Trophoblast cell (in vitro differentiated cells and primary cell): ENCODE measurements at places on chromosomes 2 and 18.
A peak's percentile ranks its signal among the peaks of the same experiment; 100 is the strongest.

- no peak for DNase-seq
Measured at GRCh38 chr2:164287056-164287455, 334.2 kb downstream of the GRB14 start.

DNA sequence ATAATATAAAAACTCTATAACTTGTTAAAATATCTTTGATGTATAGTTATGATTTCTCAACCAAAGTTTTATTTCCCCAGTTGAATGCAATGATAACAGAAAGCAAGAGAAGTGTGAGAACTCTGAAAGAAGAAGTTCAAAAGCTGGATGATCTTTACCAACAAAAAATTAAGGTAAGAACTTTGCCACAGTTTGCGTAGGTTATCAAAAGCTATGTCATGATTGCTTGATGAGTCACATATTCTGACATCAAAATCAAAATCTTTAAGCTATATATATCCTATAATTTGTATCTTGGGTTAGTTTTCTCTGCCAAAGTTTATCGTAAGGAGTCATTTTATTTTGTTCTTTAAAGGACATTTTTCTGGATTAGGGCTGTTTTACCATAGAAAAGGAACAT is 35.0 kb downstream of the NDC80 start:
- DNase-seq, result peak; percentile 68

GRCh38 chr2:236972491-236973342 is 113.0 kb upstream of the COPS8 start:
- peak; percentile 22 for DNase-seq

DNA sequence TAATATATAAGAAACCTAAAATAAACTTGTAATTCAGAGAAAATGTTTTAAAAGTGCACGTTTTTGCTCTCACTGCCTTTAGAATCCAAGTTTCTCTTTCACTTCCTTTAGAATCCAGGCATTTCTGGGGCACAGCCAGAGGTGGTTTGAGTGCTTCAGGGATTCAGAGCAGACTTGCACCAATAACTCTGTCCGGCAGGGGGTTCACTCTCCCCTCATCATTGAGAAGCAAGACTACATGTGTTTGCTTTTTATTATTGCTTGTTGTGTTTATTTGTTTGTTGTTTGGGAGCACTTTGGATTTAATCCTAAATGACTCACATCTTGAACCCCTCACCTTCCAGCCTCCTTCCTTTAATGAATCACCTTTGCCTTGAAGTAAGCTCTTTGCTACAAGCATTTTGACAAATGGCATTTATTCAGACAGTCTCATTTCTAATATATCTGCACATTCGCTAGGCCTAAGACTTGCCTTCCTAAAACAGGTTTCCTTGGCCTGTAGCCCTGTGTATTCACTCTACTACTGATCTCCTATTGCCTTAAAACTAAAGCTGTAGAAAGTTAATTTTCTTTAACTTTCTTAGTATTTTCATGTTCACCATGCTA is 233.5 kb upstream of the ATP5MC3 start:
- DNase-seq, result peak; percentile 58

- DNase-seq, result no peak
Measured at GRCh38 chr2:190984595-190984994, 29.4 kb downstream of the STAT1 start.

DNA sequence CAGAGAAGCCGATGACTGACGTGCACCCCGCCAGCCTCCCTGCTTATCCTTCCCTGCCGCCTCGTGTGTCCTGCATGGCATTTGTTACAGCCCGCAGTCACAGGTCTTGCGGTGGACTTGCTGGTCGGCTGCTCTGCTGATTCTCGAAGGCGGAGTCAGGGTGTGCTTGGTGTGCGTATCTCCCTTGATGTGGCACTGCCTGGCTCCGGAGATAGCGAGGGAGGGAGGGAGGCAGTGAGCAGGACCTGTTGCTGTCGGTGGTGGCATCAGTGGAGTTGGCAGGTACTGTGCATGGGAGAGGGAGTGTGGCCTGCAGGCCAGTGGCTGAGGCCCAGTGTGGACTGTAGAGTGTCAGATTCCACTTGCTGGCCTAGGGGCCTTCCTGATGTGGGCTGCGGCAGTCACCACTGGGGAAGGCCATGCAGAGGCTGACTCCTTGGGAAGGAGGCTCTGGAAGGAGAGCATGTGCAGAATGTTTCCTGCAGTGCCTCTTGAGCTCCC is 198.9 kb downstream of the AGAP1 start:
- no peak for DNase-seq

- peak; percentile 36 for DNase-seq
Measured at GRCh38 chr2:238425979-238426567, 654 bp upstream of the ASB1 start.

- DNase-seq, result peak; percentile 75
Measured at GRCh38 chr2:37643730-37644078, 27.7 kb downstream of the CDC42EP3 start.

GRCh38 chr2:207663870-207664545 is 38.8 kb upstream of the METTL21A start:
- DNase-seq, result no peak

- DNase-seq, result no peak
Measured at GRCh38 chr2:4549666-4550210, 846.4 kb downstream of the DCDC2C start.

DNA sequence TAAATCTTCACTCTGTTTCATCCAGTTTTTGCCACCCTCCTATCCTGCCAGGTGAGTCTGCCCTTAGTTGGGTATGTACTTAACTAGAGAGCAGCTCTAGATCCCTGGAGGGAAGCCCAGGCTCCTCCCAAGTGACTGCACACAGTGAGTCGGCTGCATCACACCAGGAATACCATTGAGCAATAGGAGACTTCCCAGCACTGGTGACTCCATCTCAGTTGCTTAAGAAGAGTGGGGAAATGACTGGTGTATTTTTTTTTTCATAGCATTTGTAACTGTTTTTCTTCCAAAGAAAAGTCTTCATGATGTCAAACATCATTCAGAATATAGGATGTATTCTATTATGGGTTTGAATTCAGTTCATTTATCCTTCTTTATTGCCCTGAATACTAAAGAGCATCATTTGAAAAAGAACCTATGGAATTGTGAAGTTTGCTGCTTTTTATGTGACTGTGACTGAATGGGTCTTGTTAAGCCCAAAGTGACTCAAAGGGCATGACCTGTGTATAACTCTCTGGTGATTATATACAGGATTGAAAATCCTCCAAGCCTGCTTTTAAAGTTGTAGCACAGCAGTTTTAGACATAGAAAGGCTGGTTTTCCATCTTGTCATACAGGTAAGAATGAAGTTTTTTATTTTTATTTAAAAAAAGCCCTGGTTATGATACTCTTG is 84.3 kb downstream of the MAP3K20 start:
- DNase-seq, result peak; percentile 96

GRCh38 chr18:75483662-75484061 is 56.2 kb upstream of the SMIM21 start:
- no peak for DNase-seq

DNA sequence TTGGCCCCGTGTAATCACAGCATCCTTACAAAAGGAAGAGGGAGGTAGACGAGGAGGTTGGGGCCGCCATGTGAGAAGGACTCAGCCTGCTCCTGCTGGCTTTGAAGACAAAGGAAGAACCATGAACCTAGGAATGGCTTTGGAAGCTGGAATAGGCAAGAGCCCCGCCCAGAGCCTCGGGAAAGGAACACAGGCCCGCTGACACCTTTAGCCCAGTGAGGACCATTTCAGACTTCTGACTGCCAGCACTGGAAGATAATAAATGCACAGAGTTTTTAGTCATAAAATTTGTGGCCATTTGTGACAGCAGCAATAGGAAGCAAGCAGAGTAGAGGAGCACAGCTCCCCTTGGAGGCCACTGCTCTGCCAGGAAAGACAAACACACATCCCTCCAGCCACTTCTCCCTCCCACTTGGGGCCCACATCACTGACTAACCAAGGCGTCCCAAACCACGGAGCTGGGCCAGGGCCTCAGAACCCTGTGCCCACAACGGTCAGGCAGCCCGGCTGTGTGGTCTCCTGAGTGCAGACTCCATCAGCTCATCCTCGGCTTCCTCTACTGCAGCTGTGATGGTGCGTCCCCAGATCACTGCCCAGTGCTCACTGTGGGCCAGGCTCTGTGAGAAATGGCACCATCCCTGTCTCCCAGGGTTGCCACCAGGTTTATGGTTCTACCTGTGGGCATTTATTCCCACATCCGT is 39.7 kb downstream of the TFCP2L1 start:
- no peak for DNase-seq

- DNase-seq, result no peak
Measured at GRCh38 chr2:200679535-200679934, 93.7 kb downstream of the AOX1 start.

DNA sequence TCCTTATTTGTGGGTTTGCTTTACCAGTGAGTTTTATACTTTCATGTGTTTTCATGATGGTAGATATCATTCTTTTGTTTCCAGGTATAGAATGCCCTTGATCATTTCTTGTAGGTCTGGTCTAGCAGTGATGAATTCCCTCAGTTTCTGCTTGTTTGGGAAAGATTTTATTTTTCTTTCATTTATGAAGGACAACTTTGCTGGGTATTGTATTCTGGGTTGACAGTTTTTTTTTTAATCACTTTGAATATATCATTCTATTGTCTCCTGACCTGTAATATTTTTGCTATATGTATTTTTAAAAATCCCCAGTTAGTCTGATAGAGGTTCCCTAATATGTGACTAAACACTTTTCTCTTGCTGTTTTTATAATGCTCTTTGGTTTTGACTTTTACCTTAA is 58.3 kb upstream of the GALNT3 start:
- DNase-seq, result no peak

- no peak for DNase-seq
Measured at GRCh38 chr2:213065583-213066442, 85.6 kb downstream of the IKZF2 start.

DNA sequence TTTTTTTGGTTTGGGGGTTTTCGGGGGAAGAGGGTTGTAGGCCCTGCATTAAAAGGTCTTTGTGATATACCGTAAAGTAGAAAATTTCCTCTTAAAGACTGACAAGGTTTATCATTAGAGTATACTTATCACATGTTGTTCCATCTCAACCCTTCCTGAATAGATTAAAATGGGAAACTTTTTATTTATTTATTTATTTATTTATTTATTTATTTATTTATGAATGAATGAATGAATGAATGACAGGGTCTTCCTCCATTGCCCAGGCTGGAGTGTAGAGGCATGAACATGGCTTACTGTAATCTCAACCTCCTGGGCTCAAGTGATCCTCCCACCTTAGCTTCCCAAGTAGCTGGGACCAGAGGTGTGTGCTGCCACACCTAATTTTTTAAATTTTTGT is 48.5 kb upstream of the SLC3A1 start:
- no peak for DNase-seq

GRCh38 chr2:116776556-116776955 is 1037.9 kb upstream of the DDX18 start:
- DNase-seq, result no peak

DNA sequence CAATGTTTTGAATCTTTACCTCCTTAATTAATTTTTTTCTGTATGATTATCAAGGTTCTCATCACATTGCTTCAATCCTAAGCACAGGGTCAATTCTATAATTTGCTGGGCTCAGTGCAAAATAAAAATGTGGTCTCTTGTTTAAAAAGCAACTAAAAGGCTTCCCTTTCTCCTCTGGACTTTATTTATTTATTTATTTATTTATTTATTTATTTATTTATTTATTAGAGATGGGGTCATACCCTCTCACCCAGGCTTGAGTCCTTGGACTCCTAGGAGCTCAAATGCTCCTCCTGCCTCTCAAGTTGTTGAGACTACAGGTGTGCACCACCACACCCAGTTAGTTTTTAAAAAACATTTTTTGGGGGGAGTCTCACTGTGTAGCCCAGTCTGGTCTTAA is 710.1 kb upstream of the REG3G start:
- no peak for DNase-seq

DNA sequence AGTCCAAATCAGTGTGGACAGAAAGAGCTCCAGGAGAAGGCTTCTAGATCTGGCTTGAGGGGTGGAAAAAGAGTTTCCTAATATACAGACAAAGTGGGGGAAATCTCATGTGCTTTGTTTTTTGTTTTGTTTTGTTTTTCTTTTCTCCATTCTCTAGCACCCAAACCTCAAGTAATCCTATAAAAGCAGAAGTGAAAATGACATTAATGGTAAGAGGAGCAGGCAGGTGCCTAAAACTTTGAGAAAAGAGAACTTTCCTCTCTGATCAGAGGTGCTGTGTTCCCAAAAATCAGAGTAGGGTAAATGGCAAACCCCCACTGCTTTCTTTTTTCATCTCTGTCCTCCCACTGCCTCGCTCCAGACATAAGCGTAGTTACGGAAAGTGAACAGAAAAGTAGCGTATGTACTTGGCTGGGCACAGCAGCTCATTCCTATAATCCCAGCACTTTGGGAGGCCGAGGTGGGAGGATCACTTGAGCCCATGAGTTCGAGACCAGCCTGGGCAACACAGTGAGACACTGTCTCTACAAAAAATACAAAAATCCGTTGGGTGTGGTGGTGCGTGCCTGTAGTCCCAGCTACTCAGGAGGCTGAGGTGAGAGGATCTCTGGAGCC is 77.8 kb downstream of the FAM161A start:
- no peak for DNase-seq

DNA sequence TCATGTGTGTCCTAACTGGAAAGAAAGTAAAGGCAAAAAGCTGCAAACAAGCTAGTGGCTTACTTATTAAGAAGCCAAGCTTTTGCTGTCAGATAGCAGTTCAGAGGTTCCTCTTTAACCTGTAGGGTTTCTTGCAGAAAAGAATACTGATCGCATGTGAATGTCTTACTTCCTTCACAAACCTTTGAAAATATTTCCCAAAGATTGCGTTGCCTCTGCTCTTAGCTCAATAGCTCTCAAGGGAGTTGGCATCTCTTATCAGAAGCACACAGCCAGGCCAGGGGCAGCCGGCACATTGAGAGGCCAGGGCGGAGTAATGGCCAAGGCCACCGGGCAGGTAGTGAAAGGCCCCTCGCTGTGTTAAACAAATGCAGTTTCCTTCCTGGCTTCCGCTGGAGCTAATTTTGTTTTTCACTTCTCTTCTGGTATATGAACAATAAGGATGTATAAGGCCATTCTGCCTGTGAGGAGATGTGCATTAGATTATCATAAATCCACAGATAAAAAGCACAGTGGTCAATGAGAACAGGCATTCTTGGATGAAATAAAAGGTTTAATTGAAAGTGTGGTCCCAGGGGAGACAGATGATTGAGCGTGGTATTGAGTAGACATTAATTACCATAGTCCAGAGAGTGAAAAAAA is 542.4 kb upstream of the NRP2 start:
- DNase-seq, result no peak

DNA sequence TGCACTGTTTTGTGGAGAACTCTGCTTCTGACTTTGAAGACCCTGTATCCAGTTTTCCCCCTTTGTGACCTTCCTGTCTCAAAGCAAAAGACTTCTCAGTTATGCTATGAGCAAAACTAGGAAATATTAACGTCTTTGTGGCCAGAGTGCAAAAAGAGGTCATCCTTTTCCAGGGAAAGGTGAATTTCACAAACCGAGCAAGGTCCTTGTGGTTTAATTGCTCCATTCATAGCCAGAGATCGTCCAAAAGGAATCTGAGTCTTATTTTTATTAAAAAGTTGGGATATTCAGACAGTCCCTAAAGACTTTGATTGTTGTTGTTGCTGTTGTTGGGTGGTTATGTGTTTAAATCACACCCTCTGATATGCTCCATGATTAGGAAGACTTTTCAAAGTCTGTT is 77.4 kb downstream of the NAB1 start:
- DNase-seq, result no peak
